ENCODE measurements at places on chromosomes 4 and X. TPM values are rescaled to one million over a fixed set of nuclear protein-coding genes. Genes with fewer than 3 reads are reported as not detected.

GRCh38 chrX:106178826-106179225, 10.7 kb downstream of the PWWP3B start:
- DNase-seq = no peak

The ASIC5 gene
- total RNA-seq = not detected

The SSX1 gene
- total RNA-seq = not detected

The DGAT2L6 gene
- not detected for total RNA-seq

The ARHGAP24 gene
- 0.27 TPM for total RNA-seq

The RAB9B gene
- 1.9 TPM for total RNA-seq

DNA sequence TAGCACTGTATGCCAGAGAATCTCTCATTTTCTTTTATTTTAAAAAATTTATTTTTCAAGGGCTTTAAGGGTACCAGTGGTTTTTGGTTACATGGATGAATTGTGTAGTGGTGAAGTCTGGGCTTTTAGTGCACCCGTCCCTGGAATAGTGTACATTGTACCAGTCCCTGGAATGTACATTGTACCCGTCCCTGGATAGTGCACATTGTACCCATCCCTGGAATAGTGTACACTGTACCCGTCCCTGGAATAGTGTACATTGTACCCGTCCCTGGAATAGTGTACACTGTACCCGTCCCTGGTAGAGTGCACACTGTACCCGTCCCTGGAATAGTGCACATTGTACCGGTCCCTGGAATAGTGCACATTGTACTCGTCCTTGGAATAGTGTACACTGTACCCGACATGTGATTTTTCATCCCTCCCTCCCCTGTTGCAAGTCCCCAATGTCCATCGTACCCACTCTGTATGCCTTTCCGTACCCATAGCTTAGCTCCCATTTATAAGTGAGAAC, 56.1 kb upstream of the HELT start:
- no peak for DNase-seq

The EGF gene
- total RNA-seq = 1.1 TPM

DNA sequence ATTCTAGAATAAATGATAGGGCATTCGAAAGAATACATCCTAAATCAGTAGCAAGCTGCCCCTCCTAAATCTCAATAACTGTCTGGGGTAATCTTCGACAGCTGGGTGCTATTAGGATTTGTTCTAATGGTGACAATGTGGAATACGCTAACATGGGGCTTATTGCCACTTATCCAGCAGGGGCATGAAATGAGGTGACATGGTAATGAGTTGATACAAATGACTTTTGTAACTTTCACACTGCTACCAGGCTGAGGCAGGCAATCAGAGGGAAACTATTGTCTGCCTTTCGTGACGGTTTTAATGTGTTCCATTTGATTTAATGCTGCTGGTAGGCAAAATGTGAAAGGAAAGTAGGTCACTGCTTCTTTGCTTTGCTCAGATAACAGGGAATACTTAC, 1047.4 kb upstream of the PABPC4L start:
- DNase-seq = no peak

GRCh38 chrX:78754917-78755316, 7.4 kb downstream of the LPAR4 start:
- no peak for DNase-seq

The MGAT4D gene
- total RNA-seq = under 0.01 TPM

DNA sequence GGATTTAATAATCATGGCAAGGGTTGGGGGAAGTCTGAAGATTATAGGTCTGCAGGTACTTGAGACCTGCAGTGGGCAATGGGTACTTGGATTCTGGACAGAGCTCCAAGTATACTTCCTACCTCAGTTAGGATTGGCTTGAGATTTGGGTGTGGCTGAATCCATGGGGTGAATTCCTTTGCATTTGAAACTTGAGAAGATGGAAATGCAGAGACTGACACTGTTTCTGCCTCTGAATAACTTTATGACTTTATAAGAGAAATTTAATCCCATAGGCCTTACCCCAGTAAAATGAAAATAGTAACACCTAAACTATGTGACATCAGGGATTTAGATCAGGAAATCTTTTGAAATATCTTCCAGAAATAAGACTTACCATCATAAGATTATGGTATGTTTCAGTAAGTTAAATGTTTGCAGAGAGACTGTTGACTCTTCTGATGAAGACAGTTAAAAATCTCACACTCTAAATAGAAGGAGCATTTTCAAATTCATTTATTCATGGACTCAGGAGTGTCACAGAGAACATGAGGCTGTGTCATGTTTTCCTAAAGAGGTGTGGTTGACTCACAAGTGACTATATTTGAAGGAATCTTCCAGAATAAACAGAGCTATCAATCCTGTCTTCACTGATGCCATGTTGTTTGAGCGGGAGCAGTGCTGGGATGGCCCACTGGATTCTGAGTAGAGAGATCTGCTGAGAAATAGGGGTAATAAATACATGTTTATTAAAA, 513.5 kb upstream of the NR3C2 start:
- no peak for DNase-seq

The SLITRK4 gene
- 1.1 TPM for total RNA-seq

The SSX2B gene
- not detected for total RNA-seq

DNA sequence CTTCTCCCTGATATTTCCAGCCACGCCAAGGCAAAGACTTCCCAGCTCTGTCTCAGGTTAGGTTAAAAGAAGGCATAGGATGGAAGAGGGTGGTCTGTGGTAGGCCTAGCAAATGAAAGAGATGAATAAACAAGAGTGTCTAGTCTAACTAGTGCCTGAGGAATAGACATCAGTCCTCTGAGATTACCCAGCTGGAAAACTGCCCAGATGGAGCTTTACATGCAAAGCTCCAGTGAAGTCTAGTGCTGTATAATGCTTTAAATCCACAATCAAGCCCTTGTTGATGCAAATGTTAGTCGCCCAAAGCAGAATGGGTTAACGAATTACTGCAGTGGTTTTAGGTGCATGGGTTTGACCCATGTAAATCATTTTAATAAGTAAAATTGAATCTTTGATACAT, 24.8 kb upstream of the GUCY1B1 start:
- DNase-seq = no peak

The HSFX1 gene
- total RNA-seq = 1.6 TPM

- DNase-seq = no peak
Measured at GRCh38 chrX:17580539-17581152, 156.6 kb upstream of the SCML1 start.

The DHRSX gene
- 24.0 TPM for total RNA-seq

- no peak for DNase-seq
Measured at GRCh38 chr4:185657183-185657582, 121.9 kb upstream of the PDLIM3 start.

- DNase-seq = no peak
Measured at GRCh38 chr4:42570221-42570620, 86.7 kb downstream of the ATP8A1 start.

DNA sequence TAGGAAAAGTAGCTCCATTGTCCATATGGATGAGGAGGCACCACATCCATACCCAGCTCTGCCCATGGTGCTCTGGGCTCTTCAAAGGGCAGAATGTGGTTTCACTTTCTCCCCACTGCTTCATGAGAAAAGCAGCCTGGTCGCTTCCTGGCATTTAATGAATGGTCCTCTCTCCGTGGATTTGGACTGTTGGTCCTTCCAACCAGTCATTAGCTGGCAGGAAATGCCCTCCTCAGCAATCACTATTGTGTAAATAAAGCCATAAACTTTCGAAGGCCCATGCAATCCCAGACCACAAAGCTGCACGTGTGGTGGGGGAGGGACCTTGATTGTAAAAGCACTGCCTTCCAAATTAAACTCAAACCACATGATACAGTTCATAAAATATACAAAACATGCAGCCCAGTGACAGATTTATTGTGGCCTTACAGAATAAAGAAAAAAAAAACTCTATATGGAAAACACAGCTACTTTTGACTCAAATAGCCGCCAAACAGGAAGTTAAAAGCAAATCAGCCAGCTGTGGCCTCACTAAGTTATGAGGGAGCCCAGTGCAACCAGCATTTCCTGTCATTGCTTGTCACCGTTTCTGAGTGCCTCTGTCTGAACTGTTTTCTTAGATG, 8.1 kb downstream of the MBNL3 start:
- DNase-seq = peak; percentile 88

The MAOB gene
- under 0.01 TPM for total RNA-seq

- no peak for DNase-seq
Measured at GRCh38 chrX:49276671-49277534, 7.3 kb downstream of the PPP1R3F start.

- DNase-seq = no peak
Measured at GRCh38 chr4:8910822-8911315, 39.2 kb upstream of the HMX1 start.

- no peak for DNase-seq
Measured at GRCh38 chr4:73452953-73453700, 17.1 kb downstream of the AFP start.

The PPARGC1A gene
- not detected for total RNA-seq

GRCh38 chr4:168674866-168675265, 178.0 kb downstream of the PALLD start:
- no peak for DNase-seq

DNA sequence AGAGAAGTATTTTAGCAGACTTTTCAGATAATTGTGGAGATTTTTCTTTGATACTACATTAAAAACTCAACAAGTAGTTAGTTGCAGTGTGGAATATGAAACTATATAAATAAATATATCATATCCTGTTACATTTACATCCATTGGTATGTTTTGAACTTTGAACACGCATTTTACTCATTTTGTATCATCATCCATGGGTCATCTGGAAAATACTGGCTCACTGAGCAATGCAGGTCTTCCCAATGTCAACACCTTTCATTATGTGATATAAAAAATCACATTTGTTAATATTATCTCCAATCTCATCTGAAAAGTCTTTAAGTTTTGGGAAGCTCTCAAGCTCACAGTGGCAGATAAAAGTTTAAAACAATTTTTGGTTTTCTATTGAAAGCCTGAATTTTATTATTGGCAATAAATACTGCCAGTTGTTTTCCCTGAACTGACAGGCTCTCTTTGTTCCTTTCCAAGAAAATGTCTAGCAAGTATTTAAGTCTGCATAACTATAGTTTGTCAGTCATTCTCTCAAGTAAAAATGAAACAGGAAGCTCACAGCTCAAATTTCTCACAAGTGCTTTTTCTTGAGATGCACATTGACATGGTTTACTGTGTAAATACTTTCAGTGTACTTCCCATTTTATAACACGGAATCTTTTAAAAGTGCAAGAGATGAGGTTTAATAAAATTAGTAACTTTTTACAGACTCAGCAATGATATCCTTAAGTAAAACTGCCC, 183.5 kb upstream of the GPC4 start:
- DNase-seq = peak; percentile 2

GRCh38 chr4:8303485-8304281, 34.1 kb downstream of the HTRA3 start:
- no peak for DNase-seq

The DDX53 gene
- not detected for total RNA-seq

DNA sequence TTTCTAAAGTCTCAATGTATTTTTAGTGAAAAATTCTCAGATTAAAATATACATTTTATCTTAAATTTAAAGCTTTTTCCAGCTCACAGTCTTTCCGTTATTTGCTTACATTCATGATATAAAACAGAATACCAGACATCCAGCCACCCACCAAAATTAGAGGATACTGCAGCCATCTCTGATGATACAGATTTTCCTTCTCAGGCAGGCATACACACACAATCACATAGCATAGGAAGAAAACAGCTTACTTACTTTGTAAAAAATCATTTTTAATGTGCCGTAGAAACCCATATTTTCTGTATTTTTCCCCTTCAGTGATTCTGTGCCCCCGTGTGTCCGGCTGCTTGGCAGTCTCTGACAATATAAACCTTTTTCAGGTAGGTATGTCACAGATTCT, 183.7 kb downstream of the FBXW7 start:
- no peak for DNase-seq

The PNMA3 gene
- 2.2 TPM for total RNA-seq

DNA sequence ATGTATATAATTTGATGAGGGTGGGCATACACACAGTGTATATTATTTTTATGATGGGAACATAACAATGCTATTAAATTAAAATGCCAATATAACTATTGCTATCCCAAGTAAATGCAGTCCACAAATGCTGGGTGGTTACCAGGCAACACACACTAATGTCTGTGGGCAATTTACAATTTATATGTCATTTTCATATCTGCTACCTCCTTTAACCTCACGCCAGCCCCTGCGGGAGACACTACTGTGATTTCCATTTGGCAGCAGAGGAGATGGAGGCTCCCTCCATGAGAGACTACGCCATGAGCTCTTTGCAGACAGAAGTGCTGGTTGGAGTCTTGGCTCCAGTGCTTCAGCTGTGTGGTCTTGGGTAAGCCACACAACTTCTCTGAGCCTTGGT, 87.9 kb downstream of the PPP2R2C start:
- DNase-seq = no peak

The ENAM gene
- total RNA-seq = not detected

DNA sequence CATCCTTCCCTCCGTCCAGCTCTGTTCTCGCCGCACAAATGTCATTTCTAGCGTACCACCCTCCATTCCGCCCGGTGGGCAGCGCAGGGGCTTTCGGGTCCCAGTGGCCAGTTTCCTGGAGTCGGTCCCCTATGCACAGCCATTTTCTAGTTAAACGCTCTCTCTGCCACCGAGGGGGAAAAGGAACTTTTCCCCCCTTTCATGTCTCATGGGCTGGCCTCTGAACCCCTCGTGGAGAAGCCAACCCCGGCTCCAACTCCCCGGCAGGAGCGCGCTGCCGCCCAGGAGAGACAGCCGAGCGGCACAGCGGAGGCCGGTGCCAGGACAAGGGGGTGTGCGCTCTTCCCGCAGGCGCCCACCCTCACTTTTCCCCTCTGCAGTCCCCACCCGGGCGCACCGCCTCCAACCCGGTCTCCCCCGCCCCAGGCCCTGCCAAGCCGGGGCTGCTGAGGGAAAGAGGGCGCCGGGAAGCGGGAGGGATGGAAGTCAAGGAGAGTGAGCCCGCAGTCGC, 662 bp downstream of the APBB2 start:
- no peak for DNase-seq

GRCh38 chr4:7518871-7519637, 84.3 kb upstream of the PSAPL1 start:
- no peak for DNase-seq

All from hematopoietic multipotent progenitor cell (in vitro differentiated cells).